ENCODE measurements at places on chromosomes 2 and 18. TPM values are rescaled to one million over a fixed set of nuclear protein-coding genes. Genes with fewer than 3 reads are reported as not detected.

BMP10 gene
- total RNA-seq: not detected

- no peak for DNase-seq
These were observed 113.1 kb downstream of the ALK start for GRCh38 chr2:29808321-29808720.

DCC gene
- total RNA-seq: 0.42 TPM

DNA sequence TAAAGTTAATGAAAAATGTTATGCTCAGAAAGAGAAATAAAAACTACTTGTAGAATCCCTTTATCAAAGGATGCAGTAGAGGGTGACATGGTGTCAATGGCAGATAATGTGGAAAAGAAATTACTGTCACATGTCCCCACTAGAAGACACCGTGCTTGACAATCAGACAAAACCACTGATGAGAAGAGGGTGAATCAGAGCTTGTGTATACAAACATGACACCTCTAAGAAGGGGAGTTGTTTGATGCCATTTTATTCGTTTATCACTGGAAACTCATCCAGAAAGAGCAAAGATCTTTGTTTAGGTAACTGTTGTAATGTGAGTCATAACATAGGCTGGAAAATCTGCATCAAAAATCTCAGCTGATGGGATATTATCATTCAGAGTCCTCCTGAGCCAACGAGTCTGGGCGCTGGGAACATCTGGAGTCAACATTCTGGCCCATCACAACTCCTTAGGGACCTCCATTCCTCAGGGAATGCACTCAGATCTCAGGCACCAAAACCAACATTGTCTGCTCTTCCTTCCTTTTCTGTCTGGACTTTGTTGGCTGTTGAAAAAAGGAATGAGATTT, 49.5 kb upstream of the RAB12 start:
- DNase-seq: no peak

All from mesenteric fat pad (tissue), 1 donor.